ENCODE measurements at places on chromosomes 7 and 10.

GRCh38 chr10:103911021-103911459 is 6.9 kb downstream of the STN1 start:
- DNase-seq = no peak

GRCh38 chr10:71845410-71846405 is 5.3 kb downstream of the PSAP start:
- DNase-seq = no peak

- DNase-seq = no peak
Observed at GRCh38 chr10:45581582-45582385, 90.8 kb downstream of the ZFAND4 start.

DNA sequence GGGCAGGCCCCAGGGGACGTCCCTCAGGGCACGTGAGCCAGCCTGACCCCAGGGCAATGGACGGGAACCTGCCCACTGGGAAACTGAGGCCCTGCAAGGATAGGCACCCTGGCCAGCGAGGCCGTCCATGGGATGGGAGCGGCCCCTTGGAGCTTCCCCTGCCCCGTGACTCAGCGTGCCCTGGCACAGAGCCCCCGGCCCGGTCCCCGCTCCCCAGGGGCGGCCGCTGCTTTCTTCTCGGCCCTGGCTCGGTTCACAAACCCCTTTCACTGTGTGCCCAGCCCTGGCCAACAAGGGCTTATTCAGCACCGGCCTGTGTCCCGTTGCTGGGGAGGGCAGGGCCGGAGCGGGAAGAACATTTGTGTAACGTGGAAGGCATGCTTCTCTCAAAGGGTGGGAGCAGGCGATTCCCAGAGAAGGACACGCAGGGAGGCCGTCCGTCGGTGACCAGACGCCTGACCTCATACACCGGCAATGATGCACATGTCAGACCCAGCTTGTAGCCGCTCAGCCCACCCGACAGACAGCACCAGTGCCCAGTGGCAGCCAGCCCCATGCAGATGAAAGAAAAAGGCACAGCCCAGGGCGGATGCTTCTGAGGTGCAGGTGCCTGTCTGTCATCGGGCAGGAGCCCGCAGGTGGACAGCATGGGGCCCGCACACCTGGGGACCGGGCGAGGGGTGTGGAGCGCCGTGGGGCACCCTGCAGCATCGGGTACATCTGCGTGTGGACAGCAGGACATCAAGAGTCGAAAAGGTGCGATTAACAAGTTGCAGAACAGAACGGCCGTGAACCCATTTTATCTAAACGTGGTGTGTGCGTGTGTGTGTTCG is 94.5 kb downstream of the PDGFA start:
- DNase-seq = no peak

- DNase-seq = no peak
Observed at GRCh38 chr7:95749515-95749914, 22.8 kb upstream of the DYNC1I1 start.

GRCh38 chr10:80264081-80265056 is 25.1 kb downstream of the MAT1A start:
- no peak for DNase-seq

GRCh38 chr10:45227456-45227855 is 88.0 kb downstream of the OR13A1 start:
- DNase-seq = no peak

DNA sequence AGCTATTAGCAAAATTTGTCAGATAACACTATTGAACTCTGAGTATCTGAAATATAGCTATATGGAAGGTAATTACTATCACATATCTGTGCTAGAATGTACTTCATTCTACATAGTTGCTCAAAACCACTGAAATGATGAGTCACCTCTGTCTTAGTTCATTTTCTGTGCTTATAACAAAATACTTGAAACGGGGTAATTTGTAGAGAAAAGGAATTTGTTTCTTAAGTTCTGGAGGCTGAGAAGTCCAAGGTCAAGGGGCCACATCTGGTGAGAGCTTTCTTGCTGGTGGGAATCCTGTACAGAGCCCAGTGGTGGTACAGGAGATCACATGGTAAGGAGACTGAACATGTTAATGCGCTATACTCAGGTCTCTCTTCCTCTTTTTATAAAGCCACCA is 41.9 kb upstream of the TNKS2 start:
- DNase-seq = no peak

DNA sequence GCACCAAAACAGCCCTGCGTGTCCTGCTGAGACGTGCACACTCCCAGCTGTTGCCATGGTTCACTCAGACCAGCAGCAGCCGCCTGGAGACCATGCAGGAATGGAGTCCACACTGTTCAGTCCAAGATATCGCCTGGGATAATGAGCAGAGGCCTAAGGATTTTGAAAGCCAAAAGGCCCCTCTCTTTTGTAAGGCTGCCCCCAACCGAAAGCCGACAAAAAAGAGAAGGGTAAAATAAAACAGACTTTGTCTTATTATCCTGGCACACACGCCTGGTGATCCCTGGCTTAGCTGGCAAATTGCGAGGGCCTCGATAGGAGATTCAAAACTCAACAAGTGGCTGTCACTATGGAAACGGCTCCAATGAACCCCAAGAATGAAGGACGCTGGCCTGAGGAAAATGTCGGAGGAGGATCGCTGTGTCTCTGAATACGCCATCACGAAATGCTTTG is 263.6 kb downstream of the SKIDA1 start:
- DNase-seq = no peak

DNA sequence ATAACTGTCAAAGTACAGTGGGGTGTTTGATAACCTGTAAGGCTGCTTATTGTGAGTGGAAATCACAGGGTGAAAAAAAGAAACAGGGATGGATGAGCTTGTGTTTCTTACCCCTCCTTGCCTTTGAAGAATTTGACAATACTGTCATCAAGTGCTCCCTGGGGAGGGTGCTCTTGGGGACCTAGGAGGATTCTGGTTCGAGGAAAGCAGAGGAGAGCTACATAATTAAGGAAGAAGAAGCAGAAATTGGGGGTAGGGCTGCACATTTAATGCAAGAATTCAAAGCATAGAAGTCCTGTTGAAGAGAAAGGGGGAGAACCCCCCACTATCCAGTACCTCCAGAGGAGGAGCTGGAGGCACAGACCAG is 208.1 kb upstream of the PHYHIPL start:
- no peak for DNase-seq

DNA sequence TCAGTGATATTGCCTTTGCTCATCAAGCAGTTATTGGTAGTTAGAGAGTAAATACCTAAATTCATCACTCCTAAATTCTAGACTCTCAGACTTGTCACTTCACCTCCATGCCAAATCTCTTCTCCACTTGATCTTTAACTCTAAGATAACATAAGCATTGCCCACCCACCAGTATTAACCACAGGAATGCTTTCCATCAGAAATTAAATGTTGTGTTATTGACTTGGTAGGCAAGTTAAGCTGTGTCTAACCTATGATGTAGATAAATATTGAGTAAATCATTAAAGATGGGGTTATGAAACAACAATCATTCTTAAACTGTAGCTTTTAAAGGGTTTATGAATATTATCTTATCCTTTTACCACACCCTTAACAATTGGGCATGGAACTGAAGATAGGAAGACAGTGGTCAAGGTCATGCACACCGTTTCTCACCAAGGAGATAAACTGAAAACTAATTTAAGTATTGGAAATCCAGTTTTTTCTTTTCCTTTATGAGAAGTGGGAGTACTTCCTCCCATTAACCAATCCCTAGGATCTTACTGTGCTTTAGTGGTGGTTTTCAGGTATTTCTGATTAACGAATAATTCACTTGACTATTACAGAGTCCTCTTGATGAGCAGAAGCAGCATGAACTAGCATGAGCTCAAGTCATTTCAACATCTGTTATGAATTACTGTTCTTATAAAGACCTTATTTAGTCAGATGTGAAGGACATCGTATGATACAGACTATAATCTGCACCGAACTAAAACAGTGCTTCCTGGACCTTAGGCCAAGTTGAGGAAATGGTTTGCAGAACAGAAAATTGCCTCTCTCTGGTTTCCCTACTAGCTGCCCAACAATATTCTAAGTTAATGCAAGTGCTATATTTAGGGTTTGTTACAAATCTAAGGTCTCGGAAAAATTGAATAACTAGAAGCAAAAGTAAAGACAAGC is 142.0 kb downstream of the LCOR start:
- no peak for DNase-seq

DNA sequence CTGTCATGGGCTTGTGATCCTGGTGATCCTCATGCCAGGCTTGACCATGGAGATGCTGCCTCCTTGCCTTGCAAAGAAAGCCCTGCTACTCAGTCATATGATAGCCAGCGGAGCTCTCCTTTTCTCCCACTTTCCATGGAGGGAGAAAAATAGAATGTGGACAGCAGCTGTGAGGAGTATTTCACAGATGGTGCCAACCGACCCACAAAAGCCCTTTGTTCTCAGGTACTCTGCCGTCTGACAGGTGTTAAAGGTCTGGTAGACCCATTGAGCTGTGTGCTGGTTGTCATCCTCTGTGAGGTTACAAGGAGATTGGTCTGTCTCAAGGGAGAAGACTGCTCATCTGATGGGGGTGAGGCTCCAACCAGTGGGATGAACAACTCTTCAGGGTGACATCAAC is 29.5 kb upstream of the COBL start:
- peak; percentile 49 for DNase-seq

DNA sequence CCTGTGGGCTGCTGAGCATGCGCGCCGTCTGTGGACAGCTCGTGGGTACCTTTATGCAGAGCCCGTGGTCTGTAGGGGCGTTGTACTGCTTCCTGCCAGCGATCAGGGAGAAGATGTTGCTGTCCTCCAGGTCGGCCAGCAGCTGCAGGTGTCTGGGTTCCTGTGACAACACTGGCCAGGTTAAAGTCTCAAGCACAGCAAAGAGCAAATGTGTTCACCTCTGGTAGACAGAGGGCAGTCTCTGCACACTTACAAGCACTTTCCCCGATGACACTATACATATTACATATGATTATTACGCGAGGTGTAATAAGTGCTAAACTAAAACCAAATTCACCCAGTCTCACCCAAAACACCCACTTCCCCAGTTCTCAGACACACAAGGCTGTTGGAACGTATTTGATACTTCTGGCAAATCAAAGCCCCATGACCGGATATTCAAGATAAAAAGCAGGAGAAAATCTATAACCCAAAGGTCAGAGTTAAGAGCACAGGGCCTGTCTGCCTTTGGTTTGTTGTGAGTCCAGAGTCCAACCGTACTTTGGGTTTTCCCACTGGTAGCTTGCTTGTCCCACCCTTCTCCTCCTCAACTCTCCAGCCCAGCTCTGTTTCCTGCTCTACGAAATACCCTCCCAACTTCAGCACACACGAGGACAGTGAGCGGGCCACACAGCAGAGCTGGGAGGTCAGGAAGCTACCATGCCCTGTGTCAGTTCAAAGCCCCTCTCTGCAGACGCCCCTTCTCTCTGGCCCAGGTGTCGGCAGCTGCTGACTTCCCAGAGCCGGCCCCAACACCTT is 49.7 kb upstream of the DDC start:
- no peak for DNase-seq

GRCh38 chr7:65896279-65896870 is 23.5 kb downstream of the VKORC1L1 start:
- no peak for DNase-seq

- no peak for DNase-seq
Observed at GRCh38 chr10:103442031-103442461, 10.1 kb downstream of the CALHM2 start.

- DNase-seq = no peak
Observed at GRCh38 chr7:154372011-154372601, 319.9 kb downstream of the DPP6 start.

DNA sequence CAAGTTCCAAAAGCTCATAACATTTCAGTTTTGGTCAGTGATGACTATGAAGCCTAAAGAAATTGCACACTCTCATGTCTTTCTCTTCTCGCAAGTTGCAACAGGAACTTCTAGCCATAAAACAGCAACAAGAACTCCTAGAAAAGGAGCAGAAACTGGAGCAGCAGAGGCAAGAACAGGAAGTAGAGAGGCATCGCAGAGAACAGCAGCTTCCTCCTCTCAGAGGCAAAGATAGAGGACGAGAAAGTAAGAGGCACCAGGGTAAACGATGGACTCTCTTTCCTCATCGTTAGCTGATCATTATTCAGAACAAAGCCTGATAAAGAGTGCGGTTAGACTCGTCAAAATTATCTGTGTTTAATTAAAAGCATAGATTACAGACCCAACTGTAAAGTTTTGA is 94.7 kb downstream of the HDAC9 start:
- DNase-seq = no peak

- DNase-seq = no peak
Observed at GRCh38 chr10:29240986-29241660, 47.7 kb upstream of the LYZL1 start.

DNA sequence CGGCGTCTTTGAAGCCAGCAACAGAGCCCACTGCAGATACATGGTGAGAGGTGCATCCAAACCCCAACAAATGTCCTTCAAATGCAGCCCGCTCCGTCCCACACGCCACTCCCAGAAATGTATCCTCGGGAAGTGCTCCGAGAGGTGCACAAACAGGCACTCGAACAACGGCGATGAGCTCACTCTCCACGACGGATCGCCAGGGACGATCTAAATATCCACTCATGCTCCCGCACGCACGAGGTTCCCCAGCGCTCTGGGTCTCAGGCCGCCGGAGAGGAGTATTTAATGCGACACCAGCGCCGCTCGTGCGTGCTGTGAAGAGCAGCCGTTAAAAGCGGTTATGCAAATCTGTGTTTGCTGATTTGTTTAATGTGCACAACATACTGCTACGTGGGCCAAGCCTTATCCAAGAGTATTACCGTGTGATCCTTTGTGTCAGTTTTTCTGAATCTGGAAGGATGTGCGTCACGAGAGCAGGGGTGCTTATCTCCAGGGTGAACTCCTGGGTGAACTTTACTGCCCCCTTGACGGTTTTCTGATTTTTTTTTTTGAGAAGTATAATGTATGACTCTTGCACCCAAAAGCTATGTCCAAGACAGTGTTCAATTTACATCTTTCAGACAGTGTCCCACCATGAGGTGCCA is 48.5 kb upstream of the PPP2R2D start:
- DNase-seq = no peak

- DNase-seq = no peak
Observed at GRCh38 chr7:36273836-36274235, 115.8 kb upstream of the ANLN start.

DNA sequence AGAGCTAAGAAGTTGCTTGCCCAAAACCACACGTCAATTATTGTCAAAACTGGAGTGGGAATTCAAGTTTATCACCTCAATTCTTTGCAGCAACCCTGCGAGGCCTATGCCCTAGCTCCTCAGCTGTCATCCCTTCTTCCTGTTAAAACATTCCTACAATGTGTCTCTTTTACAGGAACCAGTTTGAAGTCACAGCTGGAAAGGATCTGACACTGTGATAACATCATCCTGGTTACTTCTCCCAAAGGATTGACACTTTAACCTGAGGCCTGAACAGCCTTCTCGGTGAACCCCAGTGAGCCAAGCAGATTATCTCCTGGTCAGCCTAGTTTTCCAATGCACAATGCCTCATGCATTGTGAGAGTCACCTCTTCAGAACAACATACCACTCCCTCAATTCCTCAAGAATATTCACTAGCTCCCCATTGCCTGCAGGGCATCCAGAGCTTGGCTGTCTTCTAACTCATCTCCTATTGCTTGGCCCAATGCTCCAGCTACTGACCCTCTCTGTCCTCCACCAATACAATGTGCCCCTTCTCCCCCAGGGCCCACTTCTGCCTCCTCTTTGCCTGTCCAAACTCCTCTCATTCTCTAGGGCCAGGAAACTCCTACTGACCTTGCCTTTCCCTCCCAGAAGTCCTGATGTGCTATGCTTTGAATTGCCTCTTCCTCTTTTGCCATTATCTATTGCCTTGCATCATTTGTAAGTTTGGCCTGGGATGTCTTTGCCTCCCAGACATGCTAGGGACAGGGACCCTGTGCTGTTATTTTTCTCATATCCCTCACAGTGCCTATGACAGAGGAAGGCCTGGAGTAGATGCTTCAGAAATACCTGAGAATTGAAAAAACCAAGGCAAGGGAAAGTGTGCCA is 10.4 kb upstream of the DLG5 start:
- no peak for DNase-seq

Measured in NCI-H187 treated with DMSO at 0.1 percent for 48 hours (cell line).